Stimulated activated CD8-positive, alpha-beta memory T cell treated with anti-CD3 and anti-CD28 coated beads, Interleukin-2, amount 100 ng/mL, for 1 hour (primary cell): ENCODE measurements at places on chromosomes 12 and 14.

DNA sequence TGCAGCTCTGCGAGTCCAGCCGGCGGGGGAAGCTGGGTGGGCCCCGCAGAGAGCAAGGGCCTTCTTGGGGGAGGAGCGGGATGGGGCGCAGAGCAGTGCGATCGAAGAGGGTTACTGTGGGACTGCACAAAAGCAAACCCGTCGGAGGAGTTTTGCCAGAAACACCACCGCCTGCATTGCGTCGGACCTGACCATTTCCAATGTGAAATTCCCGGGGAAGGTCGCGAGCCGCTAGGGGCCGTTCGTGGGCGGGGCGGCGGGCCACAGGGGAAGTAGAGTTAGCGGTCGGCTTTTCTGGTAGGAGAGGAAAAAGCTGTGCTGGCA is 333 bp upstream of the KCNA1 start:
- no peak for DNase-seq

- DNase-seq: no peak
Measured at GRCh38 chr14:103072595-103073366, 11.2 kb upstream of the LBHD2 start.

- no peak for DNase-seq
Measured at GRCh38 chr14:80427101-80427500, 215.8 kb upstream of the DIO2 start.

DNA sequence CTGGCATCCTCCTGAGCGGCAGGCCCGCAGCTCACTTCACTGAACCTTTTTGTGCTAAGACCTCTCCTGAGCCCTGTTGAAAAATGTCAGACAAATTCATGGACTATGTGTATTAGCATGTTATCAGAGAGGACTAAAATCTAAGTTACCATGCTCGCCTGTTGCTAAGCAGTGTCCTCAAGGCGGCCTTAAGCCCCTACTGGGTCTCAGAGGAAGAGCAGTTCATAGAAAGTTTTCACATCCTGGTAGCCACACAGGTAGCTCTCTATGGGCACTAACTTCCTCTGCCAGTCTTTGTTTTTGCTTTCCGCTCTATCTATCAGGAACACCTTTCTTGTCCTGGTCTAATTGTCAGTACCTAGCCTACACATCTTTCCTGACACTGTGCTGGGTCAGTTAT is 306.6 kb upstream of the MIS18BP1 start:
- no peak for DNase-seq

GRCh38 chr12:75116646-75117198 is 92.9 kb downstream of the KCNC2 start:
- DNase-seq: no peak

GRCh38 chr12:65826353-65827171 is 2.3 kb downstream of the HMGA2 start:
- DNase-seq: no peak

DNA sequence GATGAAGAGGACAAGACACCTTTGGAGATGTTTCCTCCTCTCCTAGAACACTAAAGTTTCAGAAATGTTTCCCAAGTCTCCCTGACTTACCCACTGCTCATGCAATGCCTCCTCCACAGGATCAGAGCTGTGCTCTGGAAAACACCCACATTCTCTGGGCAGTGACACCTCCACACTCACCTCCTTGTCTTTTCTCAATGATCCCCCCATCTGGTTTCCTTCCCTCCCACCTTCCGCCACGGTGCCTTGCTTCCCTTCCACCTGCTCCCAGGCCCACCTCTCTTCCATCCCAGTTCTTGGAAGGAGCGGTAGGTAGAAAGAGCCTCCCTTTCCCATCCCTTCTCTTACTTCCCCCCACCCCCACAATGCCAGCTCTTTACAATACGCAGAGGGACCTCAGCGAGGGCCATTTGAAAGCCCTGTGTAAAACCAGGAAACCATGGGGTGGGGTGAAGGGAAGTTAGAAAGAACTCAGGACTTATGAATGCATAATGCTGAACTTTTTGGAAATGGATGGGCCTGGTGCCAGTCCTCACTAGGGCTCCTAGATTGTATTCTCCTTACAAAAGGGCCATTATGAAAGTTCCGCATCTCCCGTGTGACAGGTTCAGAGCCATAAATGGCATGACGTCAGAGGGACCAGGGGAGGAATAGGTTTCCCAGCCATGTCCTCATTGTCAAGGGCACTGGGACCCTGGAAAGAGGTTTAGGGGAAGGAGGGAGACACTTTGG is 12.8 kb downstream of the FBLN5 start:
- no peak for DNase-seq

- DNase-seq: no peak
Measured at GRCh38 chr14:23163830-23164229, 19.6 kb downstream of the SLC7A8 start.

- no peak for DNase-seq
Measured at GRCh38 chr12:103779410-103780092, 61.5 kb downstream of the NT5DC3 start.

GRCh38 chr14:94491511-94491910 is 15.5 kb upstream of the SERPINA9 start:
- no peak for DNase-seq

DNA sequence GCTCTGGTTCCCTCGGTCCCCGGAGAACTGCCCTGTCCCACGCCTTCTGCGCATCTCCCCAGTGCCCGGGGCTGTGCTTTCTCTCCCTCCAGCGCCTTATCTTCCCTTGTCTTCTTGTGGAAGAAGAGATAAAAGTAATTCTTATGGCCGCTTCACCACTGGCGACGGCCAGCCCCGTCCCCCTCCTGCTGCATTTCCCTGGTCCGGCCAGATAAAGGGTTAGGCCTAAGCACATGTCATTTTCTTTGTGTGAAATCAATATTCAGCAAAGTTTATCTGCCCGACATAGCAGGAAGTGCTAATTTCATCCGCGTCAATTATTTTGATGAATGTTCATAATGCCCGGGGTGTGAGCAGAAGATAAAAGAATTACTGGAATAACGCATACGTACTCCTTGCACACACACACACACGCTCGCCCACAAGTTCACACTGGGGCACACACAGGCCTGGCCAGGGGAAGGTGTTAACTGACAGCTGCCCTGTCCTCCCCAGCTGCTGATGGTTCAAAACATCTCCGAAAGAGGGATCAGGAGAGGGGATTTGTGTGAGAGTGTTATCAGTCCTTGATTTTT is 177.7 kb upstream of the LHX5 start:
- no peak for DNase-seq

DNA sequence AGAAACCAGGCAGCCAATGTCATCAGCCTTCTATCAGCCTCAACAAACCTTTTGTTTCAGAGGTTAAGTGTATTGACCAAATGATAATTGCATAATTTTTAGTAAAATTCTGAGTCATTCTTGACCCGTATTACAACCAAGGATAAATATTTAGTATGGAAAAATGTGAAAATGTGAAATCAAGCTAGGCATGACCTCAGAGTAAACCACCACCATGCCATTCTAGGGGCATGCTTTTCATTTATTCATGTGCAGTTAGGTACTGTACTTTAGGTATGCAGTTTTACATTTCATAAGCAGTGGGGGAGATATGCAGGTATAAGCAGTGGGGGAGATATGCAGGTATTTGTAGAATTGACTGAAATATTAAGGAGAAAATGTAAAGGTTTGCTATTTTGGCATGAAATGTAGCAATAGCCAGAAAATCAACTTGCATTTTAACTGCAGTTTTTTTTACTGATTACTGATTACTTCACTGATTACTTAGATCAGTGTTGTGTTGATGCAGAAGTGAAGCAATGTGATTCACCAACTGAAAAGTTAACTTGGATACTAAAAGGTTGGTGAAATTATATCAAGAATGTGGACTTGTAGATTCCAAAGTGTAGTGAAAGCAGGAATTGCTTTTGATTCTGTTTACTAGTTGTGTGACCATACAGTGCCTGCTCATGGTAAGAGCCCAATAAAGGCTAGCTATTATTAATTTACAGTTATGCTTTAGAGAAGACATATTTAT is 184.2 kb downstream of the ESR2 start:
- no peak for DNase-seq

GRCh38 chr12:109770104-109770860 is 56.7 kb downstream of the FAM222A start:
- no peak for DNase-seq

GRCh38 chr14:34713681-34714319 is 593 bp downstream of the CFL2 start:
- no peak for DNase-seq

- DNase-seq: no peak
Measured at GRCh38 chr12:87274594-87275245, 754.5 kb downstream of the C12orf50 start.

- no peak for DNase-seq
Measured at GRCh38 chr12:93453633-93454032, 11.9 kb upstream of the UBE2N start.

- DNase-seq: no peak
Measured at GRCh38 chr14:24456980-24457379, 14.4 kb upstream of the SDR39U1 start.

DNA sequence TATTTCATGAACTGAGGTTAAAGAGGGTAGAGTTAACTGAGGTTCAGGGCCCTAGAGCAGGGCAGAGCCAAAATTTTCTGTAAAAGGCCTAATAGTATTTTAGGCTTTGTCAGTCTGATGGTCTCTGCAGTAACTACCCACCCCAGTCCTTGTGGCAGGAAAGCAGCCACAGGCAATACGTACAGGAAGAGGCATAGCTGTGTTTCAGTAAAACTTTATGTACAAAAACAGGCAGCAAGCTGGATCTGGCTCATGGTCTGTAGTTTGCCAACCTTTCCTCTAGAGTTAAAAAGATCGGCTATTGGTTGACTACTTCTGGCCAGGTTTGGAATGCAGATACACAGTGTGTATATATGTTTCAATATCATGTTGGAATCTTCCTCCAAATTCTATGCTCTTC is 17.2 kb downstream of the TM7SF3 start:
- no peak for DNase-seq

GRCh38 chr12:88681271-88681670 is 101.0 kb upstream of the KITLG start:
- DNase-seq: no peak

- DNase-seq: no peak
Measured at GRCh38 chr14:32478050-32478449, 149.0 kb downstream of the AKAP6 start.

- DNase-seq: no peak
Measured at GRCh38 chr12:54933376-54933775, 51.2 kb downstream of the TESPA1 start.

GRCh38 chr12:88388566-88389540 is 191.4 kb downstream of the KITLG start:
- no peak for DNase-seq

DNA sequence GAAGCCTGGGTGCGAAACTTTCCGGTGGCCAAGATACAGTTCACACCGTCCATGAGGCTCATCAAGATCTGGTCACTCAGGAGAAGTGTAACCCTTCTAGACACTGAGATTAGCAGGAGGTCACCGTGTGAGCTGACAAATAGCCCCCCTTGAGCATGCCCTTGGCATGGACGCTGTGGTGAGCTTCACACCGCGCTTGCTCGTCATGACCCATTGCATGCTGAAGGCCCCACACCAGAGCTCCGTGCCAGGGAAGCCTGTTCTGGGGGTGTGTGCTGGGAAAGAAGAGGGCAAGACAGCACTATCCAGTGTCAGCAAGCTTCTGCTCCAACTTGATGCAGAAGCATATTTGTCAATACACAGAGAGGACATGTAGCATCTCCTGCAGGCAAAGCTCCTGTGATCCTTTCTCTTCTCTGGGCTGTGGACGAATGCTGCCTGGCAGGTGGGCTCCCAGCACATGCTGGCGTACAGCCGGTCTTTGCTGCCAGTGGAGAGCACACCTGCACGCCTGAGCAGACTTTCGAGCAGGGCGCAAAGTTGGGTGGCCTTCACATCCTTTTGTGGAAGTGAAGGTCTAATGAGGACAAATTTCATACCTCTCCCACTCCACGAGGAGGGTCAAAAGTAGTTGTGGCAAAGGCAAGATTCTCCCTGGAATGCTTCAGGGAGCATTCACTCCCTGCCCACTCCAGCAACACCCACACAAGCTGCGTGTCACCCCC is 126.9 kb upstream of the FKBP4 start:
- DNase-seq: no peak

DNA sequence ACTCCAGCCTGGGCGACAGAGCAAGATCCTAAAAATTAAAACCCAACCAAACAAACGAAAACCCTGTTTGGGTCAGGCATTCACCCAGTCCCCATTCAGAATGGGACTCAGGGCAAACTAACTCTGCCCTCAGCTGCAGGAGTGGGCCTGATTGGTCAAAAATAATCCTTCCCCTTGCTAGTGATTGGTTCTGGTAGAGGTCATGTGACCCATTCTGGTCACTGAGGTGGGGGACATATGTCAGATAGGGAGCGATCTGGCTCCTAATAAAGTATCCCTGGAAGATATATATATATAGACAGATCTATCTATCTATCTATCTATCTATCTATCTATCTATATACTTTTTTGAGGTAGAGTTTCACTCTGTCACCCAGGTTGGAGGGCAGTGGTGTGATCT is 29.5 kb upstream of the MED13L start:
- no peak for DNase-seq

DNA sequence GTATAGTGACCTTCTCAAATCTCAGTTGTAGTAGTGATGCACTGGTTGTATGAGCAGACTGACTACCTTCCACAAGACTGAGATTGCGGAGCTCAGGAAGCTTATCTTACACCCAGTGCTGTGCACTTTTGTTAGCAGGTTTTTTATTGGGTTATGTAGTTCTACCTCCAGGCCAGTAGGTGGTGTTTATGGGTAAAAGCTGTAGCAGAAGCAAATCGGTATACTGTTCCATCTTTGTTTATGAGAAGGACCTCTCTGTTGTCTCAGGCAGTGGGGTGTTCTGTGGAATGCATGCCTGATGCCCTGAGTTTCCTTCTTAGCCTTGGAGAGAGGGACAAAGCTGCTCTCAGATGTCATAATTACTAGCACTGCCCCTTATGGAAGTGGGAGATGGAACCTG is 217.8 kb downstream of the LRFN5 start:
- no peak for DNase-seq

DNA sequence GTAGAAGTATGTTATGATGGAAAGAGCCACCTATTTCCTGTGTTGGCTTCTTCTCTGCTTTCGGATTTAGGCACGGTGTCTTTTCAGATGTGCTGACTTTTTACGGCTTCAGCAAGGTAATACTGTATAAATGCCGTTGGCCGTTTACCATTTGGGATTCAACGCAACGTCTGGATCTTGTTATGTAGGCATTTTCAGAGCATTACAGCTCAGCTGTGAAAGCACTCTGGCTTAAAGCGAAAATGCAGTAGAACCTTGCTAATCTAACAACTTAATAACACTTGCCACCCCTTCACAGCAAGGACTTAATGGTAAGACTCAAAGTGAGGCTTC is 229.9 kb downstream of the EFCAB11 start:
- no peak for DNase-seq

DNA sequence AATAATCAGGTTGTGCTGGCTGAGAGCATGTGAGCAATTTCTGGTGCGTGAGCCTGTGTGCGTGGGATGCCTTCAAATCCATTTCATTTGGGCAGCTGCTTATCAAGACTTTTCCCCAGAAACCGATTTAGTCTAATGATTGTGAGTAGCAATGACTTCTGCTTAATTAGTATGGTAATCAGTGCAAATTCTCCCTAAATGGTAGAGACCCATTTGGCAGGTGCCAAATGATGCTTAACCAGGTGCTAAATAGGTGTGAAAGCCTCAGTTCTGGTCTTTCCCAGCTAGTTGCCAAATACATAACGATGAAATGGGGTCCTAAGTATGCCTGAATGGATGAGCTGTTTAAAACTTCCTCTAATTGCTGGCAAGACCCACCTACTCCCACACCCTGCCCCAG is 248.4 kb upstream of the CCDC196 start:
- no peak for DNase-seq

- DNase-seq: no peak
Measured at GRCh38 chr14:71179066-71179465, 271.8 kb downstream of the PCNX1 start.
